ENCODE measurements at places on chromosomes 12 and 14. TPM values are rescaled to one million over a fixed set of nuclear protein-coding genes. Genes with fewer than 3 reads are reported as not detected.

Gene JAG2
- 1.9 TPM for total RNA-seq

Gene SCNN1A
- under 0.01 TPM for total RNA-seq

DNA sequence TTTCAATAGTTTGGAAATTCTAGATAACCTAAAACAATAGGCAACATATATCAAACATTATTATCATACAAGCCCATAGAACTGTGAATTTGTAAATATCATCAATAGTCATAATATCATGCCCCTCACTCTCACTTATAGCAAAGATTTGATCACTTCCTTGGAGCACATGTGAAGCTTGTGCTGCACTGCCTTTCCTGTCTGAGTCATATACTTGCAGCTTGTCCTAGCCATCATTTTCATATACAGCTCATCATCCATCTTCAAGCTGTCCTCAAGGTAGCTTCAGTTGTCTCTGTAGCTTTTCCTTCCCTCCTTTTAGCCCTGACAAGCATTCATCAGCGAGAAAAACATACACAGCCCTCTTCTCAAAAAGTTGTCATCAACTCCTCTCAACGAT lies 746.5 kb upstream of the FOXG1 start:
- DNase-seq: no peak

DNA sequence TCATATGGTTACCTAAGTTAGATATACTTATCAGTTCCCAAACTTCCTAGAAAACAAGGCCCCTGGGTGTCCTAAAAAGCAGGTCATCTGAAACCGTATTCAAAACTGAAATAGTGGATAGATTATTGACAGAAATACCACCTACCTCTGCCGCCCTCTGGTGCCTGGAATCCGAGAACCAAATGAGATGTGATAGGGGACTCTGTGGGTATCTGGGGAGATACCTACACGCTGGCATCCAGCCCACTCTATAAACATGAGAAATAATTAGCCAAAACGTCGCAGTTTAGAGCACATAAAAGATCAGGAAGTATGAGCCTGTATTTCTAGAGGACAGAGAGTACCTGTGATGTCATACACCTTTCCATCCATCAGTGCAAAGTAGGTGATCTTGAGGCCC lies 4.4 kb downstream of the ORMDL2 start:
- no peak for DNase-seq

DNA sequence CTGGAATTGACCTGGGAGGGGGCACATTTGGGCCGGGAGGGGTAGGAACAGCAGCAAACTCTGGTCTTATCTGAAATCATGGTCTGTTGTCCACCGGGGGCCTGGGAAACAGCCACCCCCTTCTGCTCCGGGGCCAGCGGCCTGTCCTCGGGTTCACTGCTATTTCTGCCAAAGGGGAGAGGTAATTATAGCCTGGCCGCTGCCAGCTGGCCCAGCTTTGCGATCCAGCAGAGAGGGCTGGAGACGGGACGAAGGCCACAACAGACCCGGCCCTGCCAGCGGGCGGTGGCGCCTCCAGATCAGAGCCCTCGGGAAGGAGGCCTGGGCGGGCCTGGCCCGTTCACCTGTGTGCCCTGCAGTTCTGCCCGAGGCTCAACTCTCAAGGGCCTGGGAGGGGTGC lies at the start of gene C14orf180:
TSS of gene C14orf180 (plus strand) at position 258 of the 400 bp plus-strand sequence. CDS start 6,667 bp downstream, outside the sequence.
- no peak for DNase-seq

DNA sequence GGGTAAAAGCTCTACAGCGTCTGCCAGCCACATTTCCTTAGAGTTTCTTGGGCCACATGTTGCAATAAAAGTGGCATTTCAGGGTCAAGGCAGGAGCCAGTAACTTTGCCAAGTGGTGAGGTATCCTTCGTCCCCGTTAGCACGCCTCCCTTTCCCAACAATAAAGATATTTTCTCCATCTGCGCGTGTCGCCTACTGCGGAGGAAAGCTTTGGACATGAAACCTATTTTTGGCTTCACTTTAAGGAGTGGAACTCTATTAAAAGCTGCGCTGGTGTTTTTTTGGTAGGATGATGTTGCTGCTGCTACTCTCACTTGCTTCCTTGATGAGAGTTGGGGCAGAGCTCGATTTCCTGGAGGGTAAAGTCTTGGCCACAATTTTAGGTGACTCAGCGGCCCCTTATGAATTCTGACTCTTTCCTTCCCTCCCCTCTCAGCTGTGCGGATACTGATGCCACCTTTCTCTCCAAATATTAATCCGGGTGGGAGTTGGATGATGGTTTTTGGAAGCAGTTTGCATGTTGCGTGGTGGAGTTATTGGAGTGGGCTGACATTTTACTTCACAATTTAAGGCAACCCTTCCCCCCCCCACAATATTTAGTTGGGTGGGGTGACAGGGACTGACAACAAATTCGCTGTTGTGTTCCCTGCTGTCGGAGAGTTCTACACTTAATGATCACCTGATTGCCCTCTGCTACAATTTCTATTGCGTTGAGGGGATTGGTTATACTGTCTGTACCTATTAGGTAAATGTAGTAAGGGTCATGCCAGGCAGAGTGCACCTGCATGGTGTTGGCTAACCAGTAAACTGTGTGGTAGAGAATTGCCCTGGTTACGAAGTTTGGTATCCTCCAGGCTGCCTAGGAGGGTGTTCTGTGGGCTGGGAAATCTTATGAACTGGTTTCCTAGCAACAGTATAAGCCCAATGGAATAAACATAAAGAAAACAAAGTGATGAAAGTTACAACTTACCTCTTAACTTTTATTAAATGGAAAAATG lies 1.1 kb downstream of the CCDC91 start:
- no peak for DNase-seq

GRCh38 chr12:66403746-66404145 lies 101.5 kb downstream of the HELB start:
- no peak for DNase-seq

GRCh38 chr12:79409562-79409961 lies 281.2 kb downstream of the PAWR start:
- DNase-seq: peak; percentile 68

DNA sequence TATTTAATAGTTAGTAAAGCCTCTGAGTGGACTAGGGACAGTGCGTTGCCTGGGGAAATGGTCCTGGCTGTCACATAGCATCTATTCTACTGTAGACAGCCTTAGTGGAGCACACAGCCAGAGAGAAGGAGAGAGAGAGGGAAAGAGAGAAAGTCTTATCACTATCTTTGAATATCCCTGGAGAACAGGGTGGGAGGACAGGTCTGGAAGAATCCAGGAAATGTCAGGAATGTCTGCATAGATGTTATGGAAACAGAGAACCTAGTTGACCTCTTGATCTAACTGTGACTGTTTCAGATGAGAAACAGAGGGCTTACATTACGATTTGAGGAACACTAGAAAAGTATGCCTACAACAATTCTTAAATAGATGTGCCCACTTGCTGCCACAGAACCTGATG lies 92.8 kb downstream of the SLC15A5 start:
- DNase-seq: no peak

Gene IRAK3
- 2.6 TPM for total RNA-seq

GRCh38 chr12:104443008-104443407 lies 13.7 kb upstream of the CHST11 start:
- no peak for DNase-seq

Gene CIT
- total RNA-seq: 18.4 TPM

DNA sequence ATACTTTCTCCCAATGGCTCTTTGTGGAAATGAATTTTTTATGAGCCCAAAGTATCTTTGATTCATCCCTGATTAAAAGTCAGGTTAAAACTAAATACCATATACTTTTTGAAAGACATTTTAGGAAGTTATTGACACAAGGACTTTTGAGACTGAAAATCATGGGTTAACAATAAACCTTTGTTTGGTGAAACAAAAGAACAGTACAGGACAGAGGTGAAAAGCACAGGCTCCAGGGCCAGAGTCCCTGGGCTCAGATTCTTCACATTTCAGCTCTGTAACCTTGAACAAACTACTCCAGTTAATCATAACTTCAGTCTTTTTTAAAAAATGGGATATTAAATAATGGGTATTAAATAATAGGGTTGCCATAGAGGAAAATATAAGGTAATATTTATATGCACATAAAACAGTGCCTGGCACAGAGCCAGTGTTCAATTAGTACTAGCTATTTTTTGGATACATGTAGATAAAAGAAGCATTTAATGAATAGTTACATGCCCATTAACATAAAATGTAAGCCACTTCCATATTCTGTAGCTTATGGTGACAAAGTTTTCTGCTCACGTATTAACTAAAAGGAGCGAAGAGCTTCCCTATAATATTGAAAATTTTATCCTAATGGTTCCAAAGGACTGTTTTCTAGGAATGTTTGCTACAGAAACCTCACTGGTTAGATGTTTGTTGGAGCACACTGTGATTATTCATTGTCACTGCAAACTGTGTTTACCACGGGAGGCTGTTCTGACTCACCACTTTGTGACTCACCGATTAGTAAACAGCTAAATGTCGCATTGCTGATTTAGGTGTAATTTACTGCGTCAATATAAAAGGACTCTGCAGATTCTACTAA lies 255.4 kb downstream of the DAD1 start:
- peak; percentile 81 for DNase-seq

DNA sequence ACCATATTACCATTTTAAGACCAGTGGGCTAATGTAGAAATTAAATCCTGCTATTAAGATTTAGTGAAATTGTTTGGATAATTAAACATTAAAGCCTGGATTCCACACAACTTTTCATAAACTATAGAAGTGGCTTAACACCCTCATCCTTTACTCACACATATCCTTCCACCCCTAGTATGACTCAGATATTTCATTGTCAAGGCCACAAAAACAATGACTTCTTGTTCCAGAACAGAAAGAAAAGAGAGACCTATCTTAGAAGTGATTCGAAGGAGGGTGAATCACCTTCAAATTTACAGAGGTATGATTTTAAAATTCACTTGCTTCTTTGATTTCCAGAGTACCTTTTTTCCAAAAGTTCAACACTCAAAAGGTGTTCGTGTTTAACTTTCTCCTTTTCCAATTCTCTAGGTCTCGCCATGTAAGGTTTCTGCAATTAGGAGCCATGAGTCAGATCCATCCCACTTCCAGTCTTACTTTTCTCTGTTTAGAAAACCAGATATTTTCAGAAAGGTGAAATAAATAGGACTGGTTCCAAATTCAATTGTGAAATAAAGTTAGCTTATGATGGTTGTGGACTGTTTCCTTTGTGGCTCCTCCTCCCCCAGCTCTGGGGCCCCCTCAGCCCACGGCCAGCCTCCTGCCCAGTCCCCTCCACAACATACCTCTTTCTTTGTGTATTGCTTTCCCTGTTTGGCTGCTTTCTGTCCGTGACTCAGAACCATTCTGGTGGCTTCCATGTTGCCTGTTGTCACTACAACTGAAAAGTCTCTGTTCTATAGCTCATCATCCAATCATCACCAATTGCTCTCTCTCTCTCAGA lies 24.6 kb upstream of the MGP start:
- no peak for DNase-seq

DNA sequence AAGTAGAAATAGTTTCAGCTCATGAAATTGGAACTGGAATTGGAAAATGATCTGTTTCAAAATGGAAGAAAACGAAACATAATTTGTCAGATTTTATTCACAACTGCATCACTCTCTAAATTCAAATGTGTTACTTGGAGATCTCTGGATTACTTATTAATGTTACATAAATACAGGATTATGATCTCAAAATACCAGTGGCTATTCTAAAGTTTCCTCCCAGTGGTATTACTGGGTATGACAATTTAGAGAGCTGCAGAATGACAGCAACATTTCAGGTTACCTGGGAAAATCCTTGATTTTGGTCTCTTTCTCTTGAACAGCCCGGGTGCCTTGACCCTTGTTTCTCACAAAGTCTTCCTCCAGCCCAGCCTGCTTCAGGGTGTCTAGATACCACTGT lies 14.2 kb downstream of the FAM161B start:
- DNase-seq: no peak

GRCh38 chr12:129635021-129635685 lies 268.7 kb downstream of the TMEM132D start:
- no peak for DNase-seq

DNA sequence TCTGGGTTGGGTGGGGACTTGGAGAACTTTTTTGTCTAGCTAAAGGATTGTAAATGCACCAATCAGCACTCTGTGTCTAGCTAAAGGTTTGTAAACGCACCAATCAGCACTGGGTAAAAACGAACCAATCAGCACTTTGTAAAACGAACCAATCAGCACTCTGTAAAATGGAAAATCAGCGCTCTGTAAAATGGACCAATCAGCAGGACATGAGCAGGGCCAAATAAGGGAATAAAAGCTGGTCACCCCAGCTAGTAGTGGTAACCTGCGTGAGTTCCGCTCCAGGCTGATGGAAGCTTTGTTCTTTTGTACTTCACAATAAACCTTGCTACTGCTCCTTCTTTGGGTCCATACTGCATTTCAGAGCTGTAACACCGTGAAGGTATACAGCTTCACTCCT lies 1.7 kb upstream of the ACOT2 start:
- DNase-seq: no peak

Gene GPR84
- total RNA-seq: not detected

Gene ZFYVE21
- 53.5 TPM for total RNA-seq

DNA sequence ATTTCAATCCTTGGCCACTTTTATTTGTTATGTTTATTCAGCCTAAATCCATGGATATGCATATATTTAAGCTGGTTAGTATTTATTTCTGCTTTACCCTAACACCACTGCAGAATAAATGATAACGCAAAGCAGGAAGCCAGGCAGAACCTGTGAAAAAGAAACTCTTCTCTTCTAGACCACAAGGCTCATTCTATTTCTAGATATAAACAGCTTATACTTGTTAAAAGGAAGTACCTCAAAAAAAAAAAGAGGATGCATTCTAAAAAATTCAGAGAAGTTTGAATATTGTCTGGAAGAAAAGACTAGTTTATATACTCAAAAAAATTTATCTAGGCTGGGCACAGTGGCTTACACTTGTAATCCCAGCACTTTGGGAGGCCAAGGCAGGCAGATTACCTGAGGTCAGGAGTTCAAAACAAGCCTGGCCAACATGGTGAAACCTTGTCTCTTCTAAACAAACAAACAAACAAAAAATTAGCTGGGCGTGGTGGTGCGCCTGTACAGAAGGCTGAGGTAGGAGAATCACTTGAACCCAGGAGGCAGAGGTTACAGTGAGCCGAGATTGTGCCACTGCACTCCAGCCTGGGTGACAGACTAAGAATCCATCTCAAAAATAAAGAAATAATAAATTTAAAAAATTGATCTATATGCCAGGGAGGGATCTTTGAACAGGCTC lies 55.8 kb downstream of the GALNT4 start:
- no peak for DNase-seq

Measured in fibroblast of villous mesenchyme (primary cell).